Heart left ventricle (tissue), 16 donors: ENCODE measurements at places on chromosomes 7 and 10.

- no peak overlapping the region for H3K4me3 ChIP-seq
- peaks cover 91% of the 10 kb centered on the region for H3K4me1 ChIP-seq
- no peak for DNase-seq
- H3K27me3 ChIP-seq: no peaks in the 10 kb centered on the region
- peak overlapping the region; percentile 72 for H3K27ac ChIP-seq
These were observed 19.6 kb downstream of the ANXA11 start for GRCh38 chr10:80185578-80186299.

DNA sequence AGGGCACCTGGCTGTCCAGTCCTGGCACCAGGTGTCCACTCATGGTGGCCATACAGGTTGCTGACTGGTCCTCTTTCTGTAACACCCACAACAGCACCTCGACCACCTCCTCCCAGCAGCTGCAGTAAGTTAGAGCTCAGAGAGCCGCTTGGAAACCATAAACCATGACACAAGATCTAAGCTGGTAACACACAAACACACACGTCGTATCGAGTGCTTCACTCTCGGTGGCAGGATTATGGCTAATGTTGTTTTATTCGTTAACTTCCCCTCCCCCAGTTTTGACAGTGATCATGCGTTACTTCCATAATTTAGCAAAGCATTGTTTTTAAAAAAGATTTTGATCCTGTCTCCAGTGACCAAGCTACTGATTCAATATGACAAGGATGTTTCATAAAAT lies 59.7 kb downstream of the CAMK2B start:
- peaks cover 27% of the 10 kb centered on the region for H3K4me1 ChIP-seq
- H3K27ac ChIP-seq: no peak overlapping the region
- DNase-seq: no peak
- H3K36me3 ChIP-seq: no peaks in the 10 kb centered on the region

GRCh38 chr7:29914180-29914579 lies 75.4 kb downstream of the SCRN1 start:
- no peaks in the 10 kb centered on the region for H3K4me1 ChIP-seq
- DNase-seq: no peak
- no peak overlapping the region for H3K27ac ChIP-seq
- H3K27me3 ChIP-seq: no peaks in the 10 kb centered on the region
- no peaks in the 10 kb centered on the region for H3K36me3 ChIP-seq
- H3K4me3 ChIP-seq: no peak overlapping the region

- no peak overlapping the region for H3K27ac ChIP-seq
- no peak for DNase-seq
- H3K27me3 ChIP-seq: no peaks in the 10 kb centered on the region
- no peaks in the 10 kb centered on the region for H3K4me1 ChIP-seq
- peaks cover 63% of the 10 kb centered on the region for H3K36me3 ChIP-seq
These were observed 63.8 kb downstream of the ATAD1 start for GRCh38 chr10:87753995-87754866.

DNA sequence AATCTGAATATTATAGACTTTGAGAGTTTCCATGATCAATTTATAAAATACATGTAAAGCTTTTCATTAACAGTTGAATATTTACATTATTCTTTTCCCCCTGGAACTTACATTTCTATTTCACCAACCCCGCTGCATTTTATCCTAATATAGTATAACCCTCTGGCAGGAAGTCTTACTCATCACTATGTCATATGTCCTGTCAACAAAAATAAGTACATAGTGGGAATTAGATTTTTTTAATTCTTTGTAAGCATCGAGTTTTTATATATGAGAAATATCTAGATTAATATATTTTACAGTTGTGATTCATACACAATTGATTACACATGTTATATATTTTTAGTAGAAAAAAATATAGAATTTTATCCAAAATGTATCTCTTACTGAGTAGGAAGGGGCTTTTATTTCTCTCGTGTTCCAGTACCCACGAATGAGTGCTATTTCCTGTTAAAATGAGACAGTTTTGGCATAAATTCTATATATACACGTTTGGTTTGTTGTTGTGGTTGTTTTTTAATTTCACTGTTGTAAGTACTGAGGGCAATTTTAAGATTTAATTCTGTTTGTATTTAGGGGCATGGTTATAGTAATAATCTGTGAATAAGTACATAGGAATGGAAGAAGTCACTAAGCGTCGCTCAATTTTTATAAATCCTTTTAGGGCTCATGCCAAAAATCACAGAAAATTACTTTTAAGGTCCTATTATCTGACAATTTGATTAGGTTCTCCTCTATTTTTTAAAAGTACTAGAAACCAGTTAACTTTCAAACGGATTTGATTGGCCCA lies 87.1 kb downstream of the HECW1 start:
- H3K36me3 ChIP-seq: no peaks in the 10 kb centered on the region
- no peak overlapping the region for H3K27ac ChIP-seq
- DNase-seq: no peak
- no peaks in the 10 kb centered on the region for H3K27me3 ChIP-seq
- no peak overlapping the region for H3K4me3 ChIP-seq
- H3K4me1 ChIP-seq: no peaks in the 10 kb centered on the region

DNA sequence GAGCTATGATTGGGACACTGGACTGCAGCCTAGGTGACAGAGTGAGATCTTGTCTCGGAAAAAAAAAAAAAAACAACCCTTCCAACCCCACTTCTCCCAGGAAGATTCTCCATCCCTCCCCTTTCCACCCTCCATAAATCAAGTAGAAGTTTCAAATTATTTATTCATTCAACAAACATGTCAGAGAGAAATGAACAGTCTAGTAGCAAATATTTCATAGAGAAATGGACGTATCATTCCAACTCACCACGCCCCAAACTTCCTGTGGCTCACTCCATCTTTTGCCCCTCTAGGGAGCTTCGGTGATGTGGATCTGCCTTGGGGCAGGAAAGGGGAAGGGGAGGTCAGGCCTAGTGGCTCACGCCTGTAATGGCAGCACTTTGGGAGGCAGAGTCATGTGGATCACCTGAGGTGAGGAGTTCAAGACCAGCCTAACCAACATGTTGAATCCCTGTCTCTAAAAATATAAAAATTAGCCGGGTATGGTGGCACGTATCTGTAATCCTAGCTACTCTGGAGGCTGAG lies 638 bp upstream of the TRAPPC14 start:
- H3K27me3 ChIP-seq: no peaks in the 10 kb centered on the region
- DNase-seq: no peak
- H3K27ac ChIP-seq: peak overlapping the region; percentile 82
- peaks cover 36% of the 10 kb centered on the region for H3K4me1 ChIP-seq

DNA sequence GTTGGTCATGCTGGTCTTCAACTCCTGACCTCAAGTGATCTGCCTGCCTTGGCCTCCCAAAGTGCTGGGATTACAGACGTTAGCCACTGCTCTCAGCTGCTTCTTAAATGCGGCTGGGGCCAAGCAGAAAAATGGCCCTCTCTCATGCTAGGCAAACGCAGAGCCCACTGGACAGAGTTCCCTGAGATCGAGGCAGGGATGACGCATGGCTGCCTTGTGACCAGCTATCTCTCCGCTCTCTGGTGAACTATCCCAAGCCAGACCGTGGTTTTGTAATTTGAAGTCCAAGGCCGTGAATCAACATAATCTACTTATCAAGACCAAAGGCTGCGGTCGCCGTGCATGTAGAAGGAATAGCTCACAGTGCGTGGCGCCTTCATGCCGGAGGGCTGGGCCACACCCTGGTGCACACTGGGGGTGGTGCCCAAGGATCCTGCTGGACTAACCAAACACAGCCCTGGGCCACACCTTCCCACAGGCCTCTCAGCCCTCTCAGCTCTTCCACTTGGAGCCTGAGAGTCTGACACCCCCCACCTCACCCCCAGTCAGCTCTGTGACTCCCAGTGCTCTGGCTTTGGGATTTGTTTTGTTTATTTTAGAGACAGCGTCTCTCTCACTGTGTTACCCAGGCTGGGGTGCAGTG lies 88.1 kb upstream of the CUX1 start:
- no peak overlapping the region for H3K27ac ChIP-seq
- no peak for DNase-seq
- no peaks in the 10 kb centered on the region for H3K36me3 ChIP-seq
- H3K27me3 ChIP-seq: no peaks in the 10 kb centered on the region
- H3K4me3 ChIP-seq: no peak overlapping the region

DNA sequence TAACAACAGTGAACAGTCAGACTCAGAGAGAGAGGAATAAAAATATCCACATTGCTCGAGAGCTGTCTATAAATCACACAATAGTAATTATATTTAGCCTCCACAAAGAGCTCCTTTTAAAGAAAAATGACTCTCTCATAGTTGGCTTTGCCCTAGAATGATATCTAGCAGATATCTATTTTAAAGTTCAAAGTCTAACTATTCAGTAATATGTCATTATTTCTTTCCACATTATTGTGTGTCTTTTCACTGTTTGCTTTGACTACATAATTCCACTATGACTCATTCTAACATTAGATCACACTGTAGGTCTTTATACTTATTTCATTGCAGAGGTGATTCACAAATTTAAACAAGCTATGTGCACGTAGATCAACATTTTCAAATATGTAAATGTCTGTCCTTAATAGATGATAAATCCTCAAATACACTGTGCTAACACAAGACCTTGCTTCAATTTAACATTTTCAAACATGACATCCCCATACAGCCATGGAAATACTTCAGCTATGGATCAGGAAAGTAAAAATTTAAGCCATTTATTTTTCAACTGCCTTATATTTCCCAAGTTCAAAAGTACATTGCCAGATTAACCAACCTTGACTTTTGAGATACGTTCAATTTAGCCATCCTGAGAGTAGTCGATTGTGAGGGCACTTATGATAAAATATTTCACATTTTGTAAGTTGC lies 99.9 kb upstream of the AKR1E2 start:
- H3K4me3 ChIP-seq: no peak overlapping the region
- H3K4me1 ChIP-seq: peaks cover 5% of the 10 kb centered on the region
- H3K36me3 ChIP-seq: no peaks in the 10 kb centered on the region
- no peak overlapping the region for H3K27ac ChIP-seq
- no peaks in the 10 kb centered on the region for H3K27me3 ChIP-seq

DNA sequence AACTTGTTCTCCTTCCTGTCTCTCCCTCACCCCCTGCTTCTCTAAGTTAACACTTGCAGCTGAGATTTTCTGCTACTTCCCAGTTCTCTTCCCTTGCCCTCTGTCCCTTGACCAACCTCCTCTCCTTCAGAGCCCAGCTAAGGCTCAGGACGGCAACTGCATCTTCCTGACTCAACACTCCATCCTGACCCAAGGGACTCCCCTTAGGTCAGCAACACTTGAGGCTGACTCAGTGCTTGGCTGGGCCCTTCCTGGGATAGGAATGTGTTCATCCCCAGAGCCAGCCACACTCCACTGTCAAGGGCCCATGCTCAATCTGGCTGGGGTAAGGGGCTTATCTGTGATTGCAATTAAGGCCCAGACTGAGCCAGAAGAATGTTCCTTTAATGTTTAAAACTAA lies 3.4 kb downstream of the CALHM2 start:
- H3K27ac ChIP-seq: peak overlapping the region; percentile 95
- no peak overlapping the region for H3K4me3 ChIP-seq

GRCh38 chr7:79064187-79064823 lies 389.2 kb downstream of the MAGI2 start:
- DNase-seq: no peak
- H3K4me3 ChIP-seq: no peak overlapping the region
- H3K4me1 ChIP-seq: no peaks in the 10 kb centered on the region
- no peaks in the 10 kb centered on the region for H3K36me3 ChIP-seq
- no peaks in the 10 kb centered on the region for H3K27me3 ChIP-seq

- no peak overlapping the region for H3K4me3 ChIP-seq
- no peaks in the 10 kb centered on the region for H3K36me3 ChIP-seq
- H3K4me1 ChIP-seq: no peaks in the 10 kb centered on the region
These were observed 109.7 kb downstream of the PCDH15 start for GRCh38 chr10:54691331-54691730.

GRCh38 chr7:145030754-145031153 lies 194.9 kb upstream of the TPK1 start:
- no peak for DNase-seq
- H3K4me3 ChIP-seq: no peak overlapping the region
- H3K27ac ChIP-seq: no peak overlapping the region
- no peaks in the 10 kb centered on the region for H3K27me3 ChIP-seq
- no peaks in the 10 kb centered on the region for H3K36me3 ChIP-seq

DNA sequence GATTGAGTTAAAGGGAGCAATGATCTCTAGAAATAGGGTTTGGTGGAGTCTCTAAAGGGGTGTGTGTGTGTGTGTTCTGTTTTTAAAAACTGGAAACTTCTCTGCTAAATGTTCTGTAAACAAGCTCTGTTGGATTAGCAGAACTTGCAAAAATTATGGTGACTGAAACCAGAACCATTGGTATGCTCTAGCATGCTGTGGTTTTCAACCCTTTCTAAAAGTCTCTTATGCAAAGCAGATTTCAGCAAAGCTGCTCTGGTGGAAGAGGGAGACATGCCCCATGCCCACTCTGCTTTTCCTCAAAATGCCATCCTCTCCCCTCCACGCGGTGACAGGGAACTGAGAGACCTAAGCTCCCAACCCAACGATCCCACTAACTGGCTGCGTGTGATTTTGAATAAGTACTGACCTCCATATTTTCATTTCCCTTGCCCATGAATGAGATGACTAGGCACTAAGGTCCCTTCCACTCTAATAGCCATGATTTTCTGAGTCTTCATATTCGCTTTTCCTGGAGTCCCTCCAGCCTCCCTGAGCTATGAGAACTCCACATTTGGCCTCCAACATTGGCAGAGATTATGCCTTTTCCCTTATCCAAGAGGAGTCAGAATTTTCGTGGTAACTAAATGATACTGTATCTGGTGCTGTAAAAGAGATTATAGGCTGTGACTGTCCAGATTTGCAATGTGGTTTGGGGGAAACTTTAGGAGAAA lies 117.3 kb upstream of the PALS2 start:
- no peak for DNase-seq
- no peak overlapping the region for H3K27ac ChIP-seq
- no peaks in the 10 kb centered on the region for H3K27me3 ChIP-seq
- H3K4me1 ChIP-seq: no peaks in the 10 kb centered on the region

GRCh38 chr10:120005207-120006201 lies 113.0 kb downstream of the SEC23IP start:
- no peak for DNase-seq
- no peak overlapping the region for H3K27ac ChIP-seq
- no peaks in the 10 kb centered on the region for H3K36me3 ChIP-seq

DNA sequence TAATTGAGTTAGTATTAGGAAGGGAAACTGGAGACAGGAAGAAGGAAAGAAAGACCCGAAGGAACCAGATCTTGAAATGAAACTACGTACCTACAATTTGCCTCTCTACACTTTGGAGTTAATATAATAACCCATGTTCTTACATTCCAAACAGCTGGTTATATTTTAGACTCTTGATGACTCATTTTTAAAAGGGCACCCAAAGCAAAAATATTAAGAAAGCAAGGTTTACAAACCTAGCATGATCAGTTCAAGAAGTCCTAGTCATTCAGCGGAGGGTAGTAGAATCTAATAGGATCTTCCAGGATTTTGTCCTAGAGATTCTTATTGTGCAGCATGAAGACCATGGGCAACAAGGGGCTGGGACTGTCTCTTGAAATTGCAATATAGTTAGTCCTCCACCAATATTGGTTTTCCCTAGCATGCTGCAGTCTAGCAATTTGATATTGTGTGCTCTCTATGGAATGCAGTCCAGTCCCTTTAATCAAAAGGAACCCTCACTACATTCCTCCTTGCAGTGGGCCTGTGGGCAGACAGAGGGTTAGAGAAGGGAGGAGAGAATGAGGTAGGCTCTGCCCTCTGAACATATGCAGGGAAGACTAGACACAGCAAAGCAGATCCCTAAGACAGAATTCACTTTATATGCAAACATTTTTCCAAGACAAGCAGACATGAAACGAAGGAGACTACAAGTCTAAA lies 230.3 kb downstream of the INHBA start:
- H3K27ac ChIP-seq: no peak overlapping the region
- H3K4me1 ChIP-seq: no peaks in the 10 kb centered on the region
- no peak overlapping the region for H3K4me3 ChIP-seq
- H3K27me3 ChIP-seq: no peaks in the 10 kb centered on the region
- H3K36me3 ChIP-seq: no peaks in the 10 kb centered on the region
